CD4-positive, alpha-beta T cell (primary cell): ENCODE measurements at places on chromosomes 7 and 10.

- no peak for DNase-seq
These were observed 2.2 kb upstream of the MYL10 start for GRCh38 chr7:101631224-101631714.

- DNase-seq: peak; percentile 49
These were observed 23.9 kb upstream of the LEP start for GRCh38 chr7:128217030-128217805.

GRCh38 chr10:7515439-7515838 is 104.6 kb upstream of the SFMBT2 start:
- no peak for DNase-seq

GRCh38 chr7:36308031-36308430 is 81.6 kb upstream of the ANLN start:
- DNase-seq: no peak

GRCh38 chr7:133941496-133941895 is 185.6 kb upstream of the LRGUK start:
- DNase-seq: no peak

DNA sequence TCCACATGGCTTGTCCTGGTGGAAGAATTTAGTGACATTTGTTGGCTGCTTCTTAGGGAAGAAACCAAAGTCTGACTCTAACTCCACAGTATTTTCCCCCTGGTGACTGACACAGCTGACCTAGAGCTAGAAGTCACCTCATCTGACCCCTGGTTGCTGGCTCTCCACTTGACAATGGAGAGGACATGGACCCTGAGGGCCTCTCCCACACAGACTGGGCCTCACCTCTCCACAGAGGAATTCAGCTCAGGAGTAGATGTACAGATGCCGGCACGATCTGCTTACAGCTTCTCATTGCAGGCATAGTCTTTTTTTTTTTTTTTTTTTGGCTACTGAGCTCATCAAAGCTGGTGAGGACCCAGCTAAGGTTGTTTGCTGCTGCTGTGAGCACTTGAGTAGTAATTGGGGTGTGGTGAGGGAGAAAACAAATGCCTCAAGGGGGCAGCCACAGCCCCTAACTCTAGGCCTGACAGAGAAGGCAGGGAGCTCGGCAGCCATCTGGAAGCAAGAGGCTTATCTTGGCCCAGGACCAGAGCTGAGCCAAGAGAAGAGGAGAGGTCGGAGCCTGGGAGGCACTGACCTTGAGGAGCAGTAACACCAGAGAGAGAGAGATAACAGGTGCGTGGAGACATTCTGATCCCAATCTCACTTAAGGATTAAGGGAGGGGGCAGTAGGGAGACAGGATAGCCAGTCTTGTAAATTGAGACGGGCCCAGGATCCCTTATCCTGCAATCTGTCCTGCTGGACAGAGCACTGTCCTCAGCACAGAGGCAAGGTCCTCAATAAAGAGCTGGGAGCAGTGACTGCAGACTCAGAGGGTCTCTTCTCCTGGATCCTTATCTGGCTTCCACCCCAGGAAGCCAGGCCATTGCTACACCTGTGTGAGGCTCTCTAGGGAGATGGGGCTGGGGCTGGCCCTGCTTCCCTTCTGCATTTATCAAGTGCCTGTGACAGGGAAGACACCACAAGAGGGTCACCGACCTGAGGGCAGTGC is 9.4 kb downstream of the PRSS58 start:
- no peak for DNase-seq

- peak; percentile 82 for DNase-seq
These were observed 5.4 kb upstream of the ZFYVE27 start for GRCh38 chr10:97731346-97732051.

DNA sequence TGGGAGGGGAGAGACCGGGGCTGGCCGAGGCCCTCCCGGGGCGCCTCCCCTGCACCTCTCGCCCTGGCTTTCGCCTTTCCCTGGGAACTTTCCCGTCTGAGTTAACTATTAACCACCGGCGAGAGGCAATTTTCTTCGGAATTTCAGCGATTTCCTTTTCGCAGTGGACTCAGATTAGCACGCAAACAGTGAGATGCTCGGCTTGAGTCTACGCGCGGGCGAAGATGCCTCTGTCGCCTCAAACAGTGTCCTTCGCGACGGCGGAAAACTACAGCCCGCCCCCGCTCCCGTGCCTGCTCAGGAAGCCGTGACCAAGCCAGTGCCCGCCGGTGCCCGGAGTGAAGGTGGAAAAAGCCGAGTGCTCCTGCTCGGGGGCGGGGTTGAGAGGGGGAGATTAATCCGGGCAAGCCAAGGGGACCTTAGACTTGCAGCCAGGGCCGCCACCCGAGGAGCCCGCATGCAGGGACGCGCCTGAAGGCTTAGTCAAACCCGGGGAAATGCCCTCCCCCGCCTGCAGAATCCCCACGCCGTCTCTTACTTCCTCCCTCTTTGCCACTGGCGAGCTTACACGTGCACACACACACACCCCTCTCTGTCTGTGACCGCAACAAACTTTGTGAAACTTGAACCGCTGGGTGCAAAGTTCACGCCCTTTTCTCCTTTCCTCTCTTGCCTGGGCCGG is 14.5 kb upstream of the PAX2 start:
- DNase-seq: no peak

DNA sequence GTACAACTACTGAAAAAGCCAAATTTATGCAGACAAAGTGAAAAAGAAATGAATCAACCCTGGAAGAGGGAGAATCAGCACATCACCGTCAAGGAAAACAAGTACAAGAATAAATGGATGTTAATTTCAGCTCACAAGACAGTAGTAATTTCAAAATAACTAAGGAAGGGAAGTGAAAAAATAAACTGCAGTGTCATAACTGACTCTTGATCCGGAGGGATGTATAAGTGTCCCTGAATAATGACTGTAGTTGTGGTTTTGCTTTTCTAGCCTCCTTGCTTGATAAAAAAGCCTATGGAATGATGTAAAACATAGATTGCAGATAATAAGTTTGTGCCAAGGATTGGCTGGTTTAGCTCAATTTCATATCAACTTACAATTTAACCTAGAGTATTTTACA is 721.1 kb upstream of the C7orf33 start:
- DNase-seq: no peak

GRCh38 chr10:101301111-101301731 is 52.7 kb upstream of the BTRC start:
- no peak for DNase-seq

- peak; percentile 27 for DNase-seq
These were observed 24.5 kb upstream of the EEPD1 start for GRCh38 chr7:36128448-36129047.

- DNase-seq: no peak
These were observed 23.0 kb downstream of the NRF1 start for GRCh38 chr7:129634361-129635034.

DNA sequence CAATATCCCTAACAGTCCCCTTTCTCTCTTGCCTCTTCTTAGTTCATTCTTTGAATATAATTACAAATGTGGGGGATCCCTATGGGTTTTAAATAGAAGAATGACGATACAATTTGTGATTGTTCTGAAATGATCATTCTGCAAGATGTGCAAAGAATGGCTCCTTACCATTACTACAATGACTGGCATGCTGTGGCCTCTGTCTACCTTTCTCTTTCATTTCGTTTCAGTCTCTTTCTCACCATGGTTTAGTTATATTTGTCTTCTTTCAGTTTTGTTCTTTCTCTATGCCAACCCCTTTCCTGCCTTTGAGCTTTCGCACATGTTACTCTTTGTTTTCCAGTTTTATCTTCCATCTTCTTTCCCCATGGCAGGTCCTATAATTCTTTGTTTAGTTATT is 176.5 kb downstream of the SUGCT start:
- DNase-seq: no peak

- no peak for DNase-seq
These were observed 29.5 kb upstream of the VDAC2 start for GRCh38 chr10:75181073-75181472.

- DNase-seq: no peak
These were observed 43.7 kb downstream of the HIF1AN start for GRCh38 chr10:100579261-100580090.

GRCh38 chr10:119860866-119861607 is 11.6 kb downstream of the MCMBP start:
- no peak for DNase-seq

- no peak for DNase-seq
These were observed 301.9 kb downstream of the AHR start for GRCh38 chr7:17600340-17600752.

GRCh38 chr7:108253275-108254044 is 123.3 kb upstream of the LAMB4 start:
- DNase-seq: no peak

- DNase-seq: no peak
These were observed 15.4 kb downstream of the PTPRN2 start for GRCh38 chr7:158572000-158572828.

GRCh38 chr10:48691812-48692528 is 7.3 kb downstream of the WDFY4 start:
- DNase-seq: no peak

GRCh38 chr7:2559283-2559950 is 638 bp downstream of the IQCE start:
- DNase-seq: no peak

DNA sequence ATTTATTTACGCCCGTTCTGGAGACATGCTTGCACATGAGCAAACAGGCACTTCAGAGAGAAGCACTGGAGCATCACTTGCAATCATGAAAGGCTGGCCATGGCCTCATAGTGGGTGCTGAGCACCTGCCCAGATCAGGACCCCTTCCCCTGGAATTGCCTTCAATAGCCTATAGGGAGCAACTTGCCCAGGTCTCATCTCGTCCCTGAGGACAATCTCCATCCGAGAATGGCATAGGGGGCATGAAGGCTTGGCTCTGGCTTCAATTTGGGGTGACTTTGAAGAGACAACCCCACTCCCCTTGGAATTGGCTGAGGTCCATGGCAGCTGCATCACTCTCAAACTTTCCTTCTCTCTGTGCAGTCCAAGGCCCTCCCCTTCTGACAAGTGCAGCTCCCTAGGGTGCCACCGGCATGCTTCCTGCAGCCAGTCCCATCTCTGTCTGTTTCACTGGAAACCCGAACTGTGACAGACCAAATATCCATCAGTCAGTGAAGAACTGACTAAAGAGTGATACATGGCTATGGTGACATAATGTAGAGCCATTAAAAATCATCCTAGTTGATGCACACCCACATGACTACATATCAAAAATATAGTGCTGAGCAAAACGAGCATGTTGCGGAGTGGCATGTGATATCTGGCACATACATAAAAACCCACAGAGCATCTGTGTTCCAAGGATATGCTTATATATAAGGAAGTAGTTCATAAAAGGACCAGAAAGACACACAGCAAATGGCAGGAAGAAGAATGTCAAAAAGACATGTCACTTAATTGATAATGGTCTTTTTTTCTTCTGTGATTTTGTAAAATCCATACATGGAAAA is 12.4 kb downstream of the GDF2 start:
- DNase-seq: no peak

DNA sequence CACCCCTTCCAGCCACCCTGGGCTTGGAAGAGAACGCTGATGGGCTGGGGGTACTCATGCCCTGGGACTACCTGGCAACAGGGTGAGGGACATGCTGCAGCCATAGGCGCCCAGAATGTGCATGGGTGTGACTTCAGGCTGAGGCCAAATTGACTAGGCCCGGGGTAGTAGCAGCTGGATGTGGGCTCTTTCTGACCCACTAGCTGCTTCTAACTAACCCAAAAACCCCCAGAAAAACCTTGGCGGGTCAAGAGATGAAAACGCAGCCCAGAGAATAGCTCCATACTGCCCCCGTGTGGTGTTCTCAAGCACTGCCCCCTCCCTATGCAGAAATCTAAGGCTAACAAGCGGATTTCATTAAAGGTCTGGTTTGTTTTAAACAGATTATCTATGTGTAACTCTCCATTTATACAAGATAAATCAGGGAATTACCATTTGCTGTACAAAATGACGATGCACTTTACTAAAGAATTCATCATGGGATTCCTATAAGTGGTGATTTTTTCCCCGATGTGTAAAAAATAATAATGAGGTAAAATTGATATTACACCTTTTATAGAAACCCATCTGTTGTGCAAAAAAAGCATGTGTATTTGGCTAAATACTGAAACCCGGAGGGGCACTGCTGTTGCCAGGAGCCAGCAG is 4.2 kb downstream of the SMARCD3 start:
- DNase-seq: no peak
